ENCODE measurements at places on chromosomes 11 and 22.
A peak's percentile ranks its signal among the peaks of the same experiment; 100 is the strongest.

- DNase-seq = no peak
Measured at GRCh38 chr11:133064152-133064877, 468.0 kb downstream of the OPCML start.

GRCh38 chr11:79441461-79441875 lies 638 bp upstream of the TENM4 start:
- DNase-seq = no peak

DNA sequence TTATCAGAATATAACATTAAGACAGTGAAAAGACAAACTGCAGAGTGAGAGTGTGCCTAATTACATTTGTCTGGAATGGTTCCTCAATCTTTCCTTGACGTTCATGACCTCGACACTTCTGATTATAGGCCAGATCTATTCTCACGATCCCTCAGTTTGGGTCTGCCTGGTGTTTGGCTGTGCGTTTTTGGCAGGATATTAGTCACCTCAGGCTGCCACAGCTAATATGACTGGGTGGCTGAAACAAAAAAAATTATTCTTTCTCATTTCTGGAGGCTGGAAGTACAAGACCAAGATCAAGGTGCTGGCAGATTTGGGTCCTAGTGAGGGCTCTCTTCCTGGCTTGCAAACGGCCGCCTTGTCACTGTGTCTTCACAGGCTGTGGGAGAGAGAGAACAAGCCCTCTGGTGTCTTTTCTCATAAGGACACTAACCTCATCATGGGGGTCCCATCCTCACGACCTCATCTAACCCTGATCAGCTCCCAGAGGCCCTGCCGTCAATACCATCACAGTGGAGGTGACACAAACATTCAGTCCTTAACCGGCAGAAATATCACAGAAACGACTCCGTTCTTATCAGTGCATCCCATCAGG lies 23.2 kb downstream of the IFITM10 start:
- no peak for DNase-seq

GRCh38 chr11:44578279-44578678 lies 12.8 kb downstream of the CD82 start:
- no peak for DNase-seq

DNA sequence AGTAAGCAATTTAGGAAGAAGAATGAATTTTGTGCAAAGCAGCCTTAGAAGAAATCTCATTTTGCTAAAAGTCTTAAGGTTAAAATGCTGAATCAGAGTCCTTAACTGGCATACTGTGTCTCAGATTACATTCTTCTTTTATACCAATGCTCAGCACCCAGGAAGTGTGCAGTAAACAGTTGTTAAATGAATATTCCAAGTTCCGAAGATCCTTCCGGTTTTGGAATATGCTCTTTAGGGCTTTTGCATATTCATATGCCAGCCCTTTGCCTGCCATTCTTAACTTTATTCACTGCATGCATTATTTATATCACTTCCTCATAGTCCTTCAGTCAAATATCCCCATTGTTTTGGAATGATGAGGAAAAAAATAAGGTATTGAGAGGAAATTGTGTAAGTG lies 242.0 kb downstream of the DDX10 start:
- no peak for DNase-seq

DNA sequence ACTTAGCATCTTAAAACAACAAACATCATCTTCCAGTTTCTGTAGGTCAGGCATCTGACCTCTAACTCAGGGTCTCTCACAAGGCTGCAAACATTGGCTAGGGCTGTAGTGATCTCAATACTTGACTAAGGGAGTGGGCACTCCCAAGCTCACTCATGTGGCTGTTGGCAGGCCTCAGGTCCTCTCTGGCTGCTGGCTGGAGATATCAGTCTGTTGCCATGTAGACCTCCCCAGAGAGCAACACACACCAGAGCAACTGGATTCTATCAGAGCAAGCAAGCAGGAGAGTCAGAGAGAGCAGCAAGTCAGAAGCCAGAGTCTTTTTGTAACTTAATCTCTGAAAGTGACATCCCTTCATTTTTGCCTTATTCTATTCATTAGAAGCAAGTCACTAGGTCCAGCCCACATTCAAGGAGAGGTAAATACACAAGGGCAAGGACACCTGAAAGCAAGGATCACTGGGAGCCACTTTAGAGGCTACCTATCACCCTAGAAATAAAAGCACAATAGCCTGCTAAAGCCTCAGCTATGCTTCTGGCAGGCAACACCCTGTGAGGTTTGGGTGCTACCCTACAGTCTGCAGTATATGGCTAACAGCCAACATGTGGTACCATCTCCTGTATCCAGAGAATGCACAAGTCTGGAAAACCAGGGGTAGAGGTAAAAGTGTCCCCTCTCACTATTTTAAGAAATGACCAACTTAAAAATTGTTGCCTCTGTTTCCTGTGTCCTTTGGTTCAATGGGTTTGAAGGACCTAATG lies 33.5 kb upstream of the CD44 start:
- DNase-seq = no peak

DNA sequence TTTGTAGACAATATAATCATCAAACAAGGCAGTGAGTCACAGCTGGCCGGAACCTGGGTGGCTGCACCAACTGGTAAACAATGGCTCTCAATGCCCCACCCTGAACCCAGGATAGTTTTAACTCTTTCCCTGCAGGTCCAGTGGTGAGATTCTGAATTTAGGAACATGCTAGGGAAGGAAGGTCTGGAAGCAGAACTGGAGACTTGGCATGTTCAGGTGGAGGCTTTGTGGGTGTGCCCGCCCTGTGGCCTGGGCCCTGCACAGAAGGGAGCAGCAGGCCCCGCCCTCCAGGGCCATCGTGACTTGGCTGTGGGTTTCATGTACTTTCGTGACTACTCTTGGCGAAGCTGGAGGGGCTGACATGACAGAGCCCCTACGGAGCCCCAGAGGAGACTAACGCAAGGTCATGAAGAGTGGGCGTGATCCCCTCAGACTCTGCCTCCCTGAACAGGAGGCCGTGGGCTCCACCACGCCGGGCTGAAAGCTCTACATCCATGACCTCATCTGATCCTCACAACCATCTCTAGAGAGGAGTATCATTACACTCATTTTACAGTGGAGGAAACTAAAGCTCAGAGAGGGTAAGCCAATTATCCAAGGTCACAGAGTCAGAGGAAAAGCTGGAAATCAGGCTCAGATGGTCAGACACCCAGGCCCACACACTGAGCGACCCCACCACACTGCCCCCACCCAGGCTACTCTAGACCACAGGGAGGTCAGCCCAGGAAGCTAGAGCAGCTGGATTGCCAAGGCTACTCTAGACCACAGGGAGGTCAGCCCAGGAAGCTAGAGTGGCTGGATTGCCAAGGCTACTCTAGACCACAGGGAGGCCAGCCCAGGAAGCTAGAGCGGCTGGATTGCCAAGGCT lies 27.3 kb downstream of the MAFF start:
- no peak for DNase-seq

GRCh38 chr11:13963949-13964770 lies 1.6 kb downstream of the SPON1 start:
- no peak for DNase-seq

GRCh38 chr11:92269021-92269420 lies 44.4 kb downstream of the FAT3 start:
- peak; percentile 73 for DNase-seq

DNA sequence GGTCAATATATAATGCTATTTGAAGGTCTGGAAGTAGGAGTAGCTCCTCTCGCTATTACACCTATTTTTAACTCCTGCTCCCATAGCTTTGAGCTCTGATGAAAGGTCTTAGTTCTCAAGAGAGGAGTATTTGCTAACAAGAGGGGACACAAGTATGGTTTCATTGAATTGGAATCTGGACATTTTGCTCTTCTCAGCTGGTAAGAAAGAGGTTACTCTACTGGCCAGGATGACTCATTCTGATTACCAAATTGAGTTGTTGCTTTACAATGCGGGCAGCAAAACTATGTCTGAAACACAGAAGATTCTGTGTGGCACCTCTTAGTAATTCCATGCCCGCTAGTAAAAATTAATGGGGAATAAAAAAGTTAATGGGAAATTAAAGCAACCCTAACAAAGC lies 63.6 kb upstream of the EP300 start:
- peak; percentile 93 for DNase-seq

GRCh38 chr11:124717786-124718651 lies 21.7 kb upstream of the NRGN start:
- DNase-seq = peak; percentile 18

DNA sequence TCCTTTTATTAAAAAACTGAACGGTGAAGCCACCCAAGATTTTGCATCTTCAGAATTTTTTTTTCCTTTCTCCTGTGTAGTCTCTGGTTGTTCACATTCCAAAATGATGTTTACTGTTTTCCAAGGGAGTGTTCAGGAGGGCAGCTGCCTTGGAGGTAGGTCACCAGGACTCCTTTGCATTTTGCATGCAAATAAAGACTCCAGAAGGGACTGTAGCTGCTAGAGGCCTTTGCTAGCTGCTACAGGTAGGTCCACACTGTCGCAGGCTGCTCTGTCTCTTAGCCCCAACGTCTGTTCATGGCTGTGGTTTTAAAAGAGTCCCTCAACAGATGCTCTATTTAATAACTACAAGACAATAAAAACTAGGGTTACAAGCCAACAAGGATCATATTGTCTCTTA lies 11.4 kb downstream of the CTSC start:
- DNase-seq = no peak

DNA sequence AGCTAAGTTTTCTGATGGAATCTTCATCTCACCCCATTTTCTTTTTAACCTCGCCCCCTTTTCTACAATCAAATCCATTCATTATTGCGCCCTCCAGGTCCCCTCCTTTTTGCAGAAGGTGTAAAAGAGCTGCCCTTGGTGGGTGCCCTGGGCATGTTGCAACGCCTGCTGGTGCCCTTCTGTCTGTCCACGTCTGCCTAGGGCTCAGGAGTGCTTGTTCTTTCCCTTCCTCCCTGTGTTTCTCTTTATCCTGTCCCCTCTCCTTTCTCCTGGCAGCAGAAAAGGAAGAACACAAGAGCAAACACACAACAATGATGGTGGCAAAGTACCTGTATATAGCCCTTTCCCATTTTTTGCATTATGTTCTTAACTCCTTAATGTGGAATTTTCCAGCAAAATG lies 6.2 kb upstream of the TLCD5 start:
- DNase-seq = no peak

- DNase-seq = no peak
Measured at GRCh38 chr11:1055990-1056771, 18.5 kb upstream of the MUC2 start.

DNA sequence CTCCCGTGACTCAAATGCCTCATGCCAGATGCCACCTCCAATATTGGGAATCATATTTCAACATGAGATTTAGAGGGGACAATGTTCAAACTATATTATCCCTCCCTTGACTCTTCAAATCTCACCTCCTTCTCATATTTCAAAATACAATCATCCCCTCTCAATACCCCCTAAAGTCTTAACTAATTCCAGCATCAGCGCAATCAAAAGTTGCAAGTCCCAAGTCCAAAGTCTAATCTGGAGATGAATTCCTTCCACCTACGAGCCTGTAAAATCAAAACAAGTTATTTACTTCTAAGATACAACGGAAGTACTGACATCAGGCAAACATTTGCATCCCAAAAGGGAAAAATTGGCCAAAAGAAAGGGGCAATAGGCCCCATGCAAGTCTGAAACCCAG lies 67.2 kb upstream of the SC5D start:
- no peak for DNase-seq

GRCh38 chr11:130330101-130330684 lies 15.5 kb upstream of the ZBTB44 start:
- DNase-seq = no peak

GRCh38 chr11:109696191-109696897 lies 274.4 kb downstream of the C11orf87 start:
- peak; percentile 88 for DNase-seq

GRCh38 chr11:9285850-9286587 lies 20.9 kb upstream of the DENND5A start:
- no peak for DNase-seq

- DNase-seq = no peak
Measured at GRCh38 chr11:64998141-64998540, 1.4 kb upstream of the BATF2 start.

DNA sequence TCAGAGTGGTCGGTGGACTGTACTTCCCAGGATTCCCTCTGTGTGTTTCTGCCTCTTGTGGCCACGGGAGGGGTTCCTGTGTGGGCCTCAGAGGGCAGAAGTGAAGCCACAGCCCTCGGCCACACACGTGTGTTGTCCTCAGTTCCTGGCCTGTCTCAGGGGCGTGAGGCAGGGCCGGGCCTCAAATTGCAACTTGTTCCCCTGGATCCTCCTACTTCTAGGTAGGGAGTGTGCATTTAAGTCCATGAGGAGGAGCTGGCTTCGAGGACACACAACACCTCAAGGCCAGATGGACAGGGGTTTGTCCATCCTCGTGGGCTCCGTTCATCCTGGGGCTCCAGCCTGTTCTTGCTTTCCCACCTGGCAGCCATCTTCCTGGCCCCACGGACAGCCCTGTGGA lies 573.0 kb downstream of the TBC1D22A start:
- no peak for DNase-seq

- DNase-seq = no peak
Measured at GRCh38 chr22:41469218-41469851, 418 bp downstream of the ACO2 start.

- no peak for DNase-seq
Measured at GRCh38 chr11:119694334-119694733, 34.7 kb downstream of the NECTIN1 start.

DNA sequence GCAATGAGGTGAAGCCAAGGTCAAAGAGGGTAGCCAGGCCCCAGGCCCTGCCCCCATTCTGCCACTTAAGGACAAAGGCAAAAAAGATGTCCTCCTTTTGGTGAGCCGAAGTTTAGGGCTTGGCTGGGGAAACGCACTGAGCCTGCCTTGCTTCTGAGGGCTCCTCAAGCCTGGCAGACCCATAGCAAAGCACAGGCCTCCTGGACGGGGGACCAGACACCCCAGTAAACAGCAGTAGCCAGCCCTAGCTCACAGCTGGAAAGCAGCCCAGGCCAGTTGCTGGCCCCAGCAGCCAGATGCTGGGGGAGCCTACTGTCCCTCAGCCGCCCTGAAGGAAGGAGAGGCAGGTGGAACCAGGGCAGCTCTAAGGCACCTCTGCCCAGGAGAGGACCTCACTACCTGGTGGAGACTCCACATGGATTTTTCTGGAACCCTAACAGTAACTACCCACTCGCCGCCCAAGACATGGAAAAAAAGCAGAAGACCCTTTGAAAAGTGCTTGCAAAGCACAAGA lies 3.8 kb upstream of the PYGM start:
- DNase-seq = no peak

- DNase-seq = no peak
Measured at GRCh38 chr11:9208726-9209501, 56.2 kb downstream of the DENND5A start.

DNA sequence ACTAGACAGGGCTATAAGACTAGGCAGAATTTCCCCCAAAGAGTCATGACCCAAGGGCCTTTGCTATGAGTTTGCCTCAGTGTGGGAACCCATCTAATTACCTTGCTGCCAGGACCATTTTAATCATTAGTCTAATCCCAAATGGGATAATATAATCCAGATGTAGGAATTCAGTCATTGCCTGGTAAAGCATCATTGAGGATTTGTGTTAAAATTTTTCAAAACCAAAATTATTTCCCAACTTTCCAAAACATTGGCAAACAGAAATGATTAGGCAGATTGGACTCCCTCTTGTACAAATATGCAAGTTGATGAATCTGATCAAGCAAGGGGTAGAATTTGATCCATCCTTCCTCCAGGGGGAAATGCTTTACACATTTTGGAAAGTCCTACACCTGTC lies 16.2 kb upstream of the MMP13 start:
- DNase-seq = no peak

GRCh38 chr11:126118806-126119205 lies 56.1 kb upstream of the CDON start:
- DNase-seq = no peak

Data from HS-5 (cell line).